ENCODE measurements at places on chromosomes 6 and 20.
A peak's percentile ranks its signal among the peaks of the same experiment; 100 is the strongest.

DNA sequence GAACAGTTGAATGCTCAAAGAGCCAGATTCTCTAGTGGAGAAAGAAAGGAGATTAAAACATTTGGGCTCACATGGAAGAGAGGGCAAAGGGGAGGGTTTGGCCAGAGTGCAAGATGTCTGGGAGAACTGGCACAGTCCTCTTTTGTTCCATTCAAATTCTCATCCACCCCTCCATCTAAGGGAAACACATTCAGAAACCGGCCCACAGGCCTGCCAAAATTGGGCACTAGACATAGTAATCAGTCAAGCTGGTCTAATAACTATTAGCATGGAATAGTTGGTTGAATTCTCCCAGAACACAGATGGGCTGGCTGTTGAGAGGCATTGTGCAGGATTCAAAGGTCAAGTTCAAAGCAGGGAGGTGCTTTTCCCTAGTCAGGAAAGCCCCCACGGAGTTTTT is 341.4 kb upstream of the IRAK1BP1 start:
- DNase-seq: no peak

DNA sequence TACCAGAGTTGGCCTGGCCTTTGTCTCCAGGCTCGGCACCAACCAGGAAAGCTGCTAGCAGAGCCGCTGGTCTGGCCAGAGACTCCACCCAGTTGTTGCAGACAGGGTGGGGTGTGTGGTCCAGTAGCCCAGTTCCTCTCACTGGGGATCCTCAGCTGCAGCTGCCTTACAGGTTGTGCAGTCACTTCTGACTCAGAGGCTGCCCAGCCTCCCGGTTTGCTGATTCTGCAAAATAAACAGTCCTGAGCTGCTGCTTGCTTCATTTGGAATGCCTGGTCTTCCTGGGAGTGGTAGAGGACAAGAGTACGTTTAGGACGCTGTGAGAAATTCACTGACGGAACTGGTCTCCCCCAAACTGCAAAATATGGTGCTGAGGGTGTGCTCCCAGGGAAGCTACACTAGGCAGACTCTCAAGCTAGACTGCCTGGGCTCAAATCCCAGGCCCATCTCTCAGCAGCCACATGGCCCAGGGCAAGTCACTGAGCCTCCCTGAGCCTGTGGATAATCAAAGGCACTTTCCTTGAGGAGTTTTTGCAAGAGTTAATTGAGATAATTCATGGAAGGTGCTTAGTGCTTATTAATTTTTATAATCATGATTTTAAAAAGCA is 246.1 kb downstream of the TFAP2C start:
- DNase-seq: peak; percentile 95

GRCh38 chr6:160730911-160731310 is 28.9 kb downstream of the PLG start:
- DNase-seq: no peak

DNA sequence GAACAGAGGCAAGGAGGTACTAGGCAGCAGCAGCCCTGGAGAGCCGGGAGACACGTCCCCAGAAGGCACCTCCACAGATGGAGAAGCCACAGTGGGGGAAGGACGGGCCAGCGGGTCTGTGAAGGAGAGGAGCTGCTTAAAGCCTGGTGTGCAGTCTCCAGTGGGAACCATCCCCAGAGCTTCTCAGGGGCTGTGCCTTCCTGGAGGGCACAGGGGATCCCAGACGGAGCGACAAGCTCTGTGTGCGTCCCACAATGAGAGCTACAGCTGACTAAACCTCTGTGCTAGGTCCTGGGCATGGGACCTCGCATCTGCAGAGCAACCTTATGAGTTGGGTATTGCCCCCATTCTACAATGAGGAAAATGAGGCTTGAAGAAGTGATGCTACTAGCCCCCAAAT is 50.7 kb downstream of the EZR start:
- DNase-seq: no peak

DNA sequence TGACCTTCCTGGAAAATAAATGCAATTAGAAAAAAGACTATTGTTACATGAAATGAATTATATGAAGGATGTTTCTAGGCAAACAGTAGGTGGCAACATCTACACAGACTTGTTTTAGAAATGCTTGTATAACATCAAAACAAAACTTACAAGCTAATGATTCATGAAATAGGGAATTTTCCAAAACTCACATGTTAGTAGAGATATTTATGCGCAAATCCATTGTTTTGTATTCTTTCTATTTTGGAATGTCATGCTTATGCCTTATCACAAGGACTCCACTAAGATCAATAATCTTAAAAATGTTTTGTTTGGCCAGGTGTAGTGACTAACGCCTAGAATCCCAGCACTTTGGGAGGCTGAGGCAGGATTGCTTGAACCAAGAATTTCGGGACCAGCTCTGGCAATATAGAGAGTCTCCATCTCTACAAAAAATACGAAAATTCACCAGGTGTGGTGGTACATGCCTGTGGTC is 32.3 kb upstream of the LGSN start:
- no peak for DNase-seq

- DNase-seq: peak; percentile 5
Measured at GRCh38 chr6:166490671-166491500, 95.6 kb downstream of the RAMACL start.

- no peak for DNase-seq
Measured at GRCh38 chr6:54266400-54266923, 41.8 kb upstream of the TINAG start.

GRCh38 chr20:47319517-47320252 is 36.8 kb downstream of the ZMYND8 start:
- no peak for DNase-seq

DNA sequence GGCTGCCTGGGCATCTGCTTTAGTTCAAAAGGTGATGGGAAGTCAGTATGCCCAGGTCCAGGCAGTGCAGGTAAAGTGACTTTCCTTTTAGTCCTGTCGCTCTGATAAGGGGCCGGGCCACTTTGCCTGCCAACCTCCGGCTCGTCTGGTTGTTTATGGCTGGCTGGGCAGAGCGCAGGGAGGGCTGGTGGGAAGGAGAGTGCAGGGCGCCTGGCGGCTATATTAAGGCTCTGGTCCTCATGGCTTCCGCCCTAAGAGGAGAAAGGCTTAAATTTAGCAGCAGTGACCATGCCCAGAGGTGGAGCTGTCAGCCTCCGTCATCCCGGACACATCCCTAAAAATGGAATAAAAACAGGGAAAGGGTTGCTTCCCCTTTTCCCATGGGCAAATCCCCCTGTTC is 14.6 kb downstream of the GATA5 start:
- DNase-seq: no peak

All from H54 (cell line).